ENCODE measurements at places on chromosomes 5 and 9.

- no peak for DNase-seq
Observed at GRCh38 chr5:59768152-59769040, 125.1 kb downstream of the PDE4D start.

GRCh38 chr9:128551657-128552152 is 682 bp upstream of the SPTAN1 start:
- no peak for DNase-seq

GRCh38 chr5:148446611-148447010 is 62.9 kb downstream of the FBXO38 start:
- no peak for DNase-seq

- no peak for DNase-seq
Observed at GRCh38 chr9:126650404-126651341, 36.9 kb downstream of the LMX1B start.

- no peak for DNase-seq
Observed at GRCh38 chr9:129290606-129291005, 112.5 kb upstream of the IER5L start.

GRCh38 chr5:178793151-178793550 is 62.7 kb upstream of the ZNF354A start:
- no peak for DNase-seq

DNA sequence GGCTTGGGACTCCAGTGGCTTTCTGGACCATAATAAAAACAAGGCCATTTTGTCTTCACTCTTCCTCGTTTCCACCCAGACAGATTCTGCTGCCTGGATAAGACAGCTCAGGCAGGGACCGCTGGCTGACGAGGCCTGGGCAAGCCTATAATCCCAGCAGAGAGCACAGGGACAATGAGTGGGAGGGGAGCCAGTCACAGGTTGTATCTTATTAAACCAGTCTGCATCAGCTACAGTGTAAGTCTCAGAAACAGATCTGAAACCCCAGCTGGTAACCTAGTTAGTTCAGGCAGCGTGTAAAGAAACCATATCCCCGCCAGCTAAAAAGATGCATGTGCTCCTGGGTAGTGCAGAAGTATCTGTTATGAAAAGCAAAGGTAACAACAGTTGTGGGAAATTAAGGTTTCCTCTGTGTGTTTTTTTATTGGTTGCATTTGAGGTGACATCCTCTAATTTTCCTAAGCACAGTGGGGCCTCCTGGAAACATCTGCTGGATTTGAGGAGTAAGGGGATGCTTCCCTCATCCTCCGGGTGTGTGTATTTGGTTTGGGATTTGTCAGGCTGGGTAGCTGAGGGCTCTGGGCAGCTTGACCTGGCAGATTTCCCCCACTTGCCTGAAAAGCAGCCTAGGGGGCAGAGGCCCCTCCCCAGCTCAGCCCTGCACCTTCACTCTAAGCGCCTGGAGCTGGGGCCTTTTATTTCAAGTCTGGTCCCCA is 15.2 kb upstream of the TAL2 start:
- no peak for DNase-seq
